ENCODE measurements at places on chromosomes 5 and 9.

- DNase-seq = no peak
These were observed 133.4 kb downstream of the SLC12A2 start for GRCh38 chr5:128216860-128217531.

GRCh38 chr5:28748446-28748845 is 1710.1 kb upstream of the CDH9 start:
- no peak for DNase-seq

DNA sequence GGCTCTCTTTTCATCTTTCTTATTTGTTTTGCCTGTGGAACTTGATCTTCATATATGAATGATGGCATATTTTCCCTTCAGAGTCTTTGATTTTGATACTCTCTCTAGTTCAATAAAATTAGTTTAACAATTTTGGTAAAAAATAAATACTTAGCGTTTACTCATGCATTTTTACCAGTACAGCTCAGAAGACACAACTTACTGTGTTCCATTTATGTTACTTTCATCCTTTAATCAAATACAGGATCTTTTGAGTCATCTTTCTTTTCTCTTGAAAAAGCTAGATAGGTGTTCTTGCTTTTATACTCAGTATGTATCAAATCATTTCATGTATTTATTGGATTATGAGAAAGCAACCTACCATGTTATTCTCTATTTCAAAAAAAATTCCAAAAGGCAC is 47.1 kb upstream of the RICTOR start:
- no peak for DNase-seq

DNA sequence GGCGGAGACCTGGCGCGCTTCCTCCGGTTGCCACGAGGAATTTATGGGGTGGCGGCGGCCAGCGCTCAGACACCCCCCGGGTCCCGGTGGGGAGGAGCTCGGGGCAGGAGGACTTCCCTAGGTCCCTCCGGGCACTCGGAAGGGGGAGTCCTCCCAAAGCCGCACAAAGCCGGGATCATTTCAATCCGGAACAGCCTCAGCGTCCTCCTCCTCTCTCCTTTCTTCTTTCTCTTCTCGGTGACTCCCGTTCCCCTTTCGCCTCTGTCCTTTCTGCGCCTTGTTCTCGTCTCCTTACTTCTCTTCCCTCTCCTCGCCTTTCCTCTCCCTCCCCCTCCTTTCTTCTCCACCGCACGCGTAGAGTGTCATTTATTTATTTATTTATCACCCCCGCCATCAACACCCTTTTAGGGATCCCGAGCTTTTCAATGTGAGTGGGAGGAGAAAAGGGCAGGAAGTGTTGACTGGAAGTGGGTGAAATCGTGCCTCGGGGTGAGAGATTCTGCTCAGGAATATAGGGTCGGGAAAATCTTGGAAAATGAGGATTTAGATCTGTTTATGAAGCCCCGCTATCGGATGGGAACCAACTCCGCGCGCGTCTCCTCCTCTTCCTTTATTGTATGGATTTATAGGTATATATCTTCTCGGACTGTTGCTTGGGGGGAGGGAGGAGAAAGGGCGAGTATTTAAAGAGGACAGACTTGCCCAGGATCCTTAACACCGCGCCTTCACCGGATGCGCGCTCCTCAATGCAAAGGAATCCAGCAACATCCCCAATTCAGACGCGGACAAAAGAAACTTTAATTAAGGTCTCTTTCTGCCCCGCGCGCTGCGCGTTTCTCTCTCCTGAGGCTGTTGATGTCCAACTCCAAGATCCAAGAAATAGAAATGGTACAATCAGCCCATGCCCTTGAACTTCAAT is 2.0 kb upstream of the ZNF462 start:
- no peak for DNase-seq

DNA sequence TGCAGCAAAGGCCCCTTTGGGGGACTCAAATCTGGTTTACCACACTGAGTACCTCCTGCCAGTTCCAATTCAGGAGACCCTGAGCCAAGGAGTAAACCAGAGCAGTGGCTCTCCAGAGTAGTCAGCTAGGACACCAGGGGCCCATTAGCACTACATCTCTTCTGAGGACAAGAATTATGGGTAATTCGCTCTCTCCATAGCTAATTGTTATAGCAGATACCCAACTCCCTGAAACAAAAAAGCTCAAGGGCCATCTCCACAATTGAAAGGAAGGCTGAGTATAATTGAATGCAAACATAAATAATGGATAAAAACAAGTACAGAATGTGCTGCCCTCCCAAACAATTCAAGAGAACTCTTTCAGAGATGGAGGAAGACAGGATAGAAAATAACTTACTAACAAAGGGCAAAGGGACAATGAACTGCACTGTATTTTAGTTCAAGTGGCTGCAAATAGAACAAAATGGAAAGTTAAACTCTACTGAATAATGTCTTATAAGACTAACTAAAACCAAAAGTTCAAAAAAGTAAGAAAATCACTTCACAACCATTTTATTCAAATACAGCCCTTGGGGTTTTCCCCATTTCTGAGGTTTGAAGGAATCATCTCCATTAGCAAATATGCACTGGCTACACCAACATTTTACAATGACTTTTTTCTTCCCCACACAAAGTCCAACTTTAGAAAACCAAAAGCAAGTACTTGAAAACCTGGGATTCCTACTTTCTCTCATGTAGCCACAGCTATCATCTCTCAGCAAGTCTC is 118.8 kb downstream of the SIL1 start:
- no peak for DNase-seq

DNA sequence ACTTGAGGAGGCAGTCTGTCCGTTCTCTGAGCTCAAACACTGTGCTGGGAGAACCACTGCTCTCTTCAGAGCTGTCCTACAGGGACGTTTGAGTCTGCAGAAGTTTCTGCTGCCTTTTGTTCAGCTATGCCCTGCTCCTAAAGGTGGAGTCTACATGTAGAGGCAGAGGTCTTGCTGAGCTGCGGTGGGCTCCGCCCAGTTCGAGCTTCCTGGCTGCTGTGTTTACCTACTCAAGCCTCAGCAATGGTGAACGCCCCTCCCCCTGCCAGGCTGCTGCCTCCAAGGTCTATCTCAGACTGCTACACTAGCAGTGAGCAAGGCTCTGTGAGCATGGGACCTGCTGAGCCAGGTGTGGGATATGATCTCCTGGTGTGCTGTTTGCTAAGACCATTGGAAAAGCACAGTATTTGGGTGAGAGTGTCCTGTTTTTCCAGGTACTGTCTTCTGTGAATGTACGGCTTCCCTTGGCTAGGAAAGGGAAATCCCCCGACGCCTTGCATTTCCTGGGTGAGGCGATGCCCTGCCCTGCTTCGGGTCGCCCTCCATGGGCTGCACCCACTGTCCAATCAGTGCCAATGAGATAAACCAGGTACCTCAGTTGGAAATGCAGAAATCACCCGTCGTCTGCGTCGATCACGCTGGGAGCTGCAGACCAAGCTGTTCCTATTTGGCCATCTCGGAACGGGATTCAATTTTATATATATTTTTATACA is 58.5 kb downstream of the CNTRL start:
- no peak for DNase-seq

GRCh38 chr5:10536931-10537579 is 26.8 kb upstream of the ANKRD33B start:
- no peak for DNase-seq

DNA sequence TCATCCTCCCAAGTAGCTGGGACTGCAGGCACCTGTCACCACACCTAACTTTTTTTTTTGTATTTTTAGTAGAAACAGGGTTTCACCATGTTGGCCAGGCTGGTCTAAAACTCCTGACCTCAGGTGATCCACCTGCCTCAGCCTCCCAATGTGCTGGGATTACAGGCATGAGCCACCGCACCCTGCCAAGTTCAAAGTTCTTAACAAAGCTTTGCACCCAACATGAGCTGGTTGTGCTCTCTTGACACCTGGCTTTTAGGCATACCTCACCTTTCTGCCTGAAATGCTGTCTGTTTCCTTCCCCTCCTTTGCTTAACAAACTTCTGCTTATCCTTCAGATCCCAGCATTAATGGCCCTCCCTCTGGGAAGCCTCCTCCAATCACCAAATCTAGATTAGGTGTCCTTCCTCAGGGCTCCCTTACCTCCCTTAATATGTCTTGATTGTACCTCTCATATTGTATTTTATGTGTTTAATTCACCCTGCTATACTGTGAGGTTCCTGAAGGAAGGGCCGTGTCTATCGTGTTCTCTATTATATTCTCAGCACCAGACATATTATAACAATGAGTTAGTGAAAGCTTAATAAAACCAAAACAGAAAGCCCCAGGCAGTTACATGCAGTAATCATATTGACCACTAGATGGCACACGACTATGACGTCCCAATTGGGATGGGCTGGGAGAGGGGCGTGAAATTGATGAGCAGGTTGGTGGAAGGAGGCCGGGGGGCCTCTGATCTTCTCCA is 62.9 kb upstream of the PPARGC1B start:
- no peak for DNase-seq

DNA sequence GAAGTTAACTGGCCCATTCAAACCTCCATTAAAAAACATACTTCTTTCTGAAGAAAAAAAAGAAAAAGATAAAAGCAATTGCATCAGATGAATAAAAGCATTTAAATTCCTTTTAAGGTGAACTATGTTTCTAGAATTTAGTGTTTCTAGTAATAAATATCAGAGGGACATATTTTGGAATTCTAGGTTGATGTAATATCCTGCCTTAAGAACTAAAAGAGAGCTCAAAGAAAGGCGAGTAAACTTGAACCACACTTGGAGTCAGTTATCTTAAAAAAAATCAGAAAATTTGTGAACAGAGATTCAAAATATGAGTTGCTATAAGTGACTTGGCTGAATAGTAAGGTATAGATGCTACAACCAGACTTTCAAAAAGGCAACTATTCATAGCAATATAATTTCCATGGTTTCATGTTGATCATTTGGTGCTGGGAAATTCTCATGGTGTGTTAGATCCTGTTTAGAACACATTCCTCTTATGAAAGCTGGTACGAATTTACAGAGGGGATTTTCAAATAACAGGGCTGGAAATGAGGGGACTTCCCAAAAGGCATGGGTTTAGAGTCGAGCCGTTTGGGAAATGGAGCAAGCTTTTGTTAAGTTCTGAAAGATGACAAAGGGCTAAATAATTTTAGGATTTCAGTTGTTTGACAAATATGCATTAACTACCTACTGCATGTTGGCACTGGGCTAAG is 37.6 kb upstream of the RAI14 start:
- DNase-seq = no peak

DNA sequence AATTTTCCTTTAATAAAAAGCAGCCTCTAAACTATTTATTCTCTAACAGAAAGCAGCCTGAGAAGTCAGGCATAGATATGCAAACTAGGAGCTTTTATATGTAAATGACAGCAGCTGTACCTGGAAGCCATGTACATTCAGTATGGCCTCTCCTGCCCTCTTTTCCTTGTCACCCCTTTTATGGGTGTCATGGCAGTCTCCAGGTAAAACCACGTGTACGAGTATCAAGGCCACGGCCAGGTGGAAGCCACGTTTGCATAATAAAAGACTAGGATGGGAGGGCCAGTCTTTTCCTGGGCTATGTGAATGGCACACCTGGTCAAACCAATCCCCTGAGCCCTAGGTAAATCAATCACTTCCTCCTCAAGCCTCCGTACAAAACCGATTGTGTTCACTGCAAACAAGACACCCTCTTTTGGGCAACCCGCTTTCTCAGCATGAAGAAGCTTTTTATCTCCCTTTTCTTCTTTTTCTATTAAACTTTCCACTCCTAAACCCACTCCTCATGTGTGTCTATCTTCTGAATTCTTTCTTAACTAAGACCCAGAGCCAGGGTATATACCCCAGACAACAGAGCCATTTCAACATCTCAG is 419.5 kb upstream of the CTNND2 start:
- DNase-seq = no peak

- DNase-seq = no peak
These were observed 425.5 kb upstream of the DAB2 start for GRCh38 chr5:39850291-39850690.

Measured in cerebellar nuclear complex (tissue), 1 donor.